Astrocyte (in vitro differentiated cells and primary cell): ENCODE measurements at places on chromosomes 2 and 18.
A peak's percentile ranks its signal among the peaks of the same experiment; 100 is the strongest.

- DNase-seq = no peak
Observed at GRCh38 chr2:219205165-219205538, 1.4 kb upstream of the ZFAND2B start.

- DNase-seq = peak; percentile 63
Observed at GRCh38 chr18:33706391-33706790, 128.4 kb downstream of the ASXL3 start.

- peak; percentile 79 for DNase-seq
Observed at GRCh38 chr2:36339607-36340218, 15.9 kb upstream of the CRIM1 start.

DNA sequence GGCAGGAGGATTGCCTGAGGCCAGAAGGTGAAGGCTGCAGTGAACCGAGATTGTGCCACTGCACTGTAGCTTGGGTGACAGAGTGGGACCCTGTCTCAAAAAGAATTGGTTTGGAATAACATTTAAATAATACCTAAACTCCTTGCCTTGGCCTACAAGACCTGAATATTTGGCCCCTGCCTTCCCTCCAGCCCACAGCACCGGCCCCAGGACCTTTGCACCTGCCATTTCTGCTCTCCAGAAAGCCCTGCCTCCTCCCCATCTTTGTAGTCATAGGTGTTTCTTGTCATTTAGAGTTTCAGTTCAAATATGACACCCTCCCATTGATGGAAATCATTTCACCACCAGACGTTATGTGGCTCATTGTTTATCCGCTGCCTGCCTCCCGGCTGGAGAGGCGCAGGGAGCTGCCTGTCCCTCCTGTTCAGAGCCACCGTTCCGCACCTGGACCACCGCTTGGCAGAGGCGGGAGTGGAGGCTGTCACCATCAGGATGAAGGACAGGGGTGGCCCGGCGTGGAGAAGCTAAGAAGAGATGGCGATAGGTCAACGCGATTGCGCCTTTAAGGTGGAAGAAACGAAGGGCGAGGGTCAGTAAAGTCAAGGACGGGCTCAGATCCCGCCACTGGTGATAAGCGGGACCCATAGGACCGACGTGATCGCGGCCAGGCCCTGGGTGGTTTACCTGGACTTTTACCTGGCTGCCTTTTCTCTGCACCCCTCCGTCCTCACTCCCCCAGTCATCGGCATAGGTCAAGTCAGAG is 638 bp upstream of the LPIN1 start:
- no peak for DNase-seq

DNA sequence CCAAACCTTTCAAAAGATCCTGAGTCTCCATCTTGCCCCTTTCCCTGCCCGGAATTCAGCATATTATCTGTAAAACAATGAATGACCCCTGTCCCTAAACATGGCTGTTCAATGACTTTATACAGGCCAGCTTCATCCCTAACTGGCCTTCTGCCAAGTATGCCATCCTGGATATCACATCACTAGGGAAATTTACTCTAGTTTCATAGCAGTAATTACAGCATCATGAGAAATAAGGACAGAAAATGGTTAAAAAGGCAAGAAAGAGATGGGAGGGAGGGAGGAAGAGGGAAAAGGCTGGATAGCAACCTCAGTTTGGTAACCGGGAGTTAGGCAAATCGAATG is 4.4 kb downstream of the MBOAT2 start:
- DNase-seq = no peak

- DNase-seq = peak; percentile 56
Observed at GRCh38 chr2:152814475-152815030, 96.1 kb downstream of the ARL6IP6 start.

- no peak for DNase-seq
Observed at GRCh38 chr2:46351750-46352138, 54.5 kb downstream of the EPAS1 start.

- no peak for DNase-seq
Observed at GRCh38 chr18:48770243-48770642, 180.5 kb downstream of the SMAD7 start.

GRCh38 chr18:58105206-58105887 is 61.3 kb downstream of the NEDD4L start:
- DNase-seq = no peak

- DNase-seq = no peak
Observed at GRCh38 chr2:197378086-197378485, 56.7 kb downstream of the SF3B1 start.

GRCh38 chr18:21678859-21679258 is 25.7 kb downstream of the ABHD3 start:
- no peak for DNase-seq

GRCh38 chr18:12598181-12598930 is 59.6 kb downstream of the SPIRE1 start:
- peak; percentile 43 for DNase-seq

- no peak for DNase-seq
Observed at GRCh38 chr18:21489919-21490495, 110.5 kb downstream of the ESCO1 start.

GRCh38 chr18:69947361-69948133 is at the start of gene CD226:
Gene CD226, minus strand, starts transcription at chr18:69947873. Its CDS starts 467 bp downstream, at chr18:69947406.
- DNase-seq = no peak

DNA sequence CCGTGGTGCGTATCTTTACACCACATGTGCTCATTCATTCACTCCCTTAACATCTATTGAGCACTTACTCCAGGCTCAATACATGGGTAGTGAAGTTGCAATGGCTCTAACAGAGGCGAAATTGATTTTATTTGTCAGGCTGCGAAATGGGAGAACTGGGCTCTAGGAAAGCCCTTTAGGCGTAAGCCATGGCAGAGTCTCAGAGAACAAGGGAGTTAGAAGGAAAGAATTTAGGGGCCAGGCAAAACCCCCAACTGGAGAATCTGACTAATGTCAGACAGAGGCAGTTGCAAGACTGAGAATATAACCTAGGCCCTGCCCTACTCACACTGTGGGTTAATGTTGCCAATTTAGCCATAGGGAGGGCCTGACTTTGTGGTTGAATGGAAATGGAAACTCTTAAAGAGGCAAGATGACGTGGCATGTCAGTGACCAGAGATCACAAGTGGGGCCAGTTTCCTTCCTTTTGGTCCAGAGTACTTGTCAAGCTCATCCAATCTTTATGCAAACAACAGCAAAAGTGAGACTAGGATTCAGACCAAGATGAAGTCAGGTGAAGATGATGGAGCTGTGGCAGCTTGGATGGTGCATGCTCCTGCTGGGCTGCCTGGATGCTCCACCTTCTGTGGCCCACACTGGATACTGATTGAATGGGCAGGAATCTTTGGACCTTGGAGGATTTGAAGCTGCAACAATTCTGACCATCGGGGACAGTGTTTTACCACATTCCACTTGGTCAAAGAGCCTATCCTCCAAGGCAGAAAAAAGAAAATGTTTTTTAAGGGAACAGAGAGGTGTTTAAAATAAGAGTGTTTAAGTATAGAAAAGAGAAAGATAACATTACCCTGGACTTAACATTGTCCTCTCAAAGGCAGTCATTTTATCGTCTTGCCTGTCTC is 92.2 kb downstream of the CAPN13 start:
- no peak for DNase-seq

DNA sequence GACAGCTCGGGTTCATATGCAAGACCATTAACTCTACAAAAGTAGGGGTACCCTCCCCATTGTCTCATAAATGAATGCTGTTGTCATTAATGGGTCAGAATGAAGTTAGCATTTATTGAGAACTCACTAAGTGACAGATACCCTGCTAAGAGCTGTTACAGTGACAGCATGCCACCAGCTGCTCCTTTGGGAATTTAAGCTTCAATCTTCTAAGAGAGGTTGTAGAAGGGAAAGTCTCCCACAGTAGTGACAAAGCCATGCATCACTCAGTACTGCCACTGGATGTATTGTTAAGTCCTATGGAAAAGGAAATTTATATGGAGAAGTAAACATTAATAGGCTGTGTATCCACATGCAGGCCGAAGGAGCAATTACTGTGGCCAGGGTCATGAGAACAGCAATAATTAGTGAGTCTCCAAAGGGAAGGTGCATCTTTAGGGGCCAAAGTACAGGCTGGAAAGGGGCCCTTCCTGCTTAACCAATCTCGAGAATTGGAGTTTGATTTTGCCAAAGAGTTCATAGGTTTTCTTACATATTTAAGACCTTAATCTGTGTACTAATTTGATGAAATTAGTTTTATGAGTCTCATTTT is 64.5 kb upstream of the FAM124B start:
- DNase-seq = no peak

- DNase-seq = no peak
Observed at GRCh38 chr2:219415580-219416234, 2.5 kb upstream of the DES start.

- peak; percentile 0 for DNase-seq
Observed at GRCh38 chr2:184938221-184938985, 340.1 kb downstream of the ZNF804A start.

GRCh38 chr2:161713706-161714105 is 89.5 kb downstream of the SLC4A10 start:
- no peak for DNase-seq

DNA sequence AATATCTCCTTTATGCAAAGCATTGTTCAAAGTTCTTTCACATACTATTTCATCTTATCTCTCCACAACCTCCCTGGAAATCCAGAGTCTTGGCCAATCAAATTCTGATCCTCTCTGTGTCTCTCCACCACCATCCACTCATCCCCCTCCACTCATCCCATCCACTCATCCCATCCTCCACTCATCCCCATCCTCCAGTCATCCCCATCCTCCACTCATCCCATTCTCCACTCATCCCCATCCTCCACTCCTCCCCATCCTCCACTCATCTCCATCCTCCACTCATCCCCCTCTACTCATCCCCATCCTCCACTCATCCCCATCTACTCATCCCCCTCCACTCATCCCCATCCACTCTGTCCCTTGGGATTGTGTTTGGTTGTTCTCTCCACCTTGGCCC is 101.1 kb downstream of the BCL2 start:
- DNase-seq = no peak

DNA sequence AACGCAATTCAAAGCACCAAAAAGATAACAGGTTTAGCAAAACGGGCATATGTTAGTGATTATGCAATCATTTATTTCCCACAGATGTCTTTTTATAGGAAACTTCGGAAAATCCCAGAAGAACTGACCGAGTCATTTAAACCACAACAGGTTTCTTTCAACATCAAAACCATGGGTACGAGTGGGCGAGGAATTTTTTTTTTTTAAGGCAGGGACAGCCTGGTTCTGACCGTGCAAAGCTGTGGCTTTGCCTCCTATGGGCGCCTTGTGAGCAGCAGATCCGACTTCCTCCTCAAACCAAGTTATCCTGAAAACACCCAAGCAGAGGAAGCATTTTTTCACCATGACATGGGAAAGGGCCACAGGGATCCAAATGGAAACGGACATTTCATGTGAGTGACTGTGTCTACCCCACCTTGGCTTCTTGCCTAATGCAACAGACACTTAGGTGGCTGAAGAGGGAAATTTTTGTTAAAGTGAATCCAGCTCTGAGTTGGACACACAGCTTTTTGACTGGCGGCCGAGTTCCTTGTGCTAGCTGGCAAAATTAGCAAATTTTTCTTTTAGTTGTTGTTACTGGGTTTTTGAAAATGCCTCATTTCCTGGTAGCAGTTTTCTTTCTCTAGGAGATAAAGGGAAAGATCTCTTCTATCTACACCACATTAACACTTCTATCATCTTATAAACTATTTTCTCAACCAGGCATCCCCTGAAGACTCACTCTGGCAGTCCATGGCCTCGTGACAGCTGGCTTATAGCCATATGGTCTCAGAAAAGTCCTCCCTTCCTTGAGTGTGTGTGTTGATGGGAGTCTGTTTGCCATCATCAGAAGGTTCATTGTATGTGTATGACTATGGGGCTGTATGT is 487.4 kb upstream of the ZEB2 start:
- DNase-seq = peak; percentile 99

- DNase-seq = no peak
Observed at GRCh38 chr2:109143214-109144187, 14.5 kb downstream of the SH3RF3 start.

DNA sequence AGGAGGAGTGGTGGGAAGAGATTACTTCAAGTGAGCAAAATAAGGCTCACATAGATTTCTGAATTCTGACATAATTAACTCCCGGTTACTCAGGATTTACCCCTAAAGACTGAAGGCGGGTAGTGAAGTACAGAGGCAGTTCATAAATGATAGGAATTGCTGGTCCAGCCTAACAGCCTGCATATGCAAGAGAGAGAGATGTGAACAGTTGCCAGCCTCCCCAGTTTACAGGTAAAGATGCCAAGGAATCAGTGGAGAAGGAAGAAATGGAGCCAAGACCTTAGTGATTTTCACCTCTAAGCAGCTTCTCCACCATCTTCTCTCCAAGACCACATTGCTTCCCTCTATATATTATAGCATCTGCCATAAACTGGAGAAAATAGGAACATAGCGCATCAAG is 91.8 kb upstream of the THUMPD2 start:
- no peak for DNase-seq

- no peak for DNase-seq
Observed at GRCh38 chr2:140862181-140862580, 1268.6 kb downstream of the LRP1B start.

DNA sequence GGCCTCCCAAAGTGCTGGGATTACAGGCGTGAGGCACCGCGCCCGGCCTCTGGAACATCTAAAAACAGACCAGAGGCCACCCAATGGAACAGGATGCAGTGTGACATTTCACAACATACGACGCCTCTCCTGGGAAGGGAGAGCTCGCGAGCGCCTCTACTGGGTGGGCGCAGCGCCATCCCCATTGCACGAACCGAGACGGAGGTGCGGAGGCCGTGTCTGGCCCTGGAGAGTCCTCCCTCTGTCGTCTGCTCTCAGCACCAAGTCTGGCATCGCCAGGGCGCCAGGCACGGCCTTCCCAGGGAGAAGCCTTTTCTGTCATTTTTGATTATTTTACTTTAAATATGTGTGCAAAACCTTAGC is 9.4 kb upstream of the GBX2 start:
- DNase-seq = no peak

GRCh38 chr2:211468877-211469663 is 912.7 kb downstream of the CPS1 start:
- no peak for DNase-seq

DNA sequence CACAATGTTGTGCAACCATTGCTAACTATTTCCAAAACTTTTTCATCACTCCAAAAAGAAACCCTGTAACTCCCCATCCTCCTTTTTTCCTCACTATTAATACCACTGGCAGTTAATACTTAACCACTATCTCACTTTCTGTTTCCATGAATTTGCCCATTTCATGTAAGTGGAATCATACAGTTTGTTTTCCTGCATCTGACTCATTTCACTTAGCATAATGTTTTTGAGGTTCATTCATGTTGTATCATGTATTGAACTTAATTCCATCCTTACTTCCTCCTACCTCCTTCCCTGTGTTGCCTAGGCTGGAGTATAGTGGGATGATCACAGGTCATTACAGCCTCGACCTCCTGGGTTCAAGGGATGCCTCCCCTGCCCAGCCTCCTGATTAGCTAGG is 68.3 kb downstream of the FAM117B start:
- peak; percentile 3 for DNase-seq

GRCh38 chr2:167544602-167545001 is 656.3 kb downstream of the XIRP2 start:
- DNase-seq = no peak

- peak; percentile 24 for DNase-seq
Observed at GRCh38 chr18:5622905-5623304, 79.1 kb upstream of the EPB41L3 start.

GRCh38 chr2:29255004-29255403 is 139.8 kb downstream of the CLIP4 start:
- DNase-seq = no peak
